ENCODE measurements at places on chromosomes 1 and 21. TPM values are rescaled to one million over a fixed set of nuclear protein-coding genes. Genes with fewer than 3 reads are reported as not detected.

DNA sequence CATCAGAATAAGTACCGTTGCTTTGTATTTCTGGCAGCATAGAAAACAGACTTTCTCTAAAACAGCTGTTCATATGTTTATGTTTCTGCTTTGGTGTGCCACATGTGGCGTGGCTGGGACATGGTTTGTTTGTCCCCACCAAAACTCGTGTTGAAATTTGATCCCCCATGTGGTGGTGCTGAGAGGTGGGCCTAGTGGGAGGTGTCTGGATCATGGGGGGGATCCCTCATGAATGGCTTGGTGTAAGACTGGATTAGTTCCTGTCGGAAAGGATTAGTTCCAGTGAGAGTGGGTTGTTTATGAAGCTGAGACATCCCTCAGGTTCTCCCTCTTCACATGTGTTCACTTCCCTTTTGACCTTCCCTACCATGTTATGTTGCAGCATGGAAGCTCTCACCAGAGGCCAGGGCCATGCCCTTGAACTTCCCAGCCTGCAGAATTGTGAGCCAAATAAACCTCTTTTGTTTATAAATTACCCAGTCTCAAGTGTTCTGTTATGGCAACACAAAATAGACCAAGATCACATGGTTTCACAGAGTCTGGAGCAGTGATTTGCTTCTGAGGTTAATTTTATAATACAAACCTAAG lies 17.9 kb upstream of the H3-3A start:
- no peak for DNase-seq

RIMKLA gene
- 0.44 TPM for total RNA-seq

DNA sequence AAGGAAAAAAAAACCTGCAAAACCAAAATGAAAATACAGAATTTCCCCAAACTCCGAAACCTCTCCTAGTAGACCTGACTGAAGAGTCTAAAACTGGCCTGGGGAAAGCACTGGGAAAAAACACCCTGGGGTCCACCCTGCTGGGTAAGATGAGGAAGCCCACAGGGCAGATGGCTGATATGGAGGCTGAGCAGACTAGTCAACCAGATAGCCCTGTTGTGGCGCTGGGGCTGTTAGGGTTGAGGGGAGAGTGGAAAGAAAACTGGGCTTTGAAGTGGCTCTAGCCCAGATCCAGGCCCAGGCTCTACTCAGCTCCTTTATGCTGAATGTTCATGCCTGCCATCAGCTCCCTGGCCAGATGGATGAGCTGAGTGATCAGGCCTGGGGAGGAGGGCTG lies 6.8 kb upstream of the SLAMF1 start:
- no peak for DNase-seq

TNNI3K gene
- not detected for total RNA-seq

PAX7 gene
- total RNA-seq: not detected

IL6R gene
- total RNA-seq: 9.1 TPM

FCAMR gene
- not detected for total RNA-seq

GRCh38 chr1:168736520-168736919 lies 7.5 kb upstream of the DPT start:
- no peak for DNase-seq

GRCh38 chr1:89836252-89837035 lies 15.6 kb downstream of the LRRC8D start:
- no peak for DNase-seq

Data from activated CD4-positive, alpha-beta T cell treated with anti-CD3 and anti-CD28 coated beads, Interleukin-2, amount 10 ng/mL, durations not matched to agents 7 days and 5 days (primary cell).